Muscle of back (tissue), 13 donors: ENCODE measurements at places on chromosomes 1 and 21. TPM values are rescaled to one million over a fixed set of nuclear protein-coding genes. Genes with fewer than 3 reads are reported as not detected.

DNA sequence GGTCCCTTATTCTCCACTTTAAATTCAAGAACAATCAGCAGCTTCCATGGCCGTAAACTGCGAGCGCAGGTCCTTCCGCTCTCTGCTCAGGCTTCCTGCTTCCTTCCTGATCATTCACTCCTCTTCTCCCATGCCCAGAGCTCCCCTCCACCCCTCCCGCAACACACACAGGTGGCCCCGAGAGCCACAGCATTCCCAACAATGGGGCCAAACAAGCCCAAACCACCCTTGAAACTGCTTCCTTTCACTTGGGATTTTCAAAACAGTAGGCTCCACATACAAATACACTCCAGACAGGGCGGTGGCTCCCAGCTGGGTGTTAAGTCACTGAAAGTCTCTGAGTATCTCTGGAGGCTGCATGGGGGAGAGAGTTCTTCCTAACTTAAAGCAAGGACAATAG, 11.4 kb downstream of the FAM89A start:
- DNase-seq: no peak

GRCh38 chr21:43938751-43939442, 73.2 kb upstream of the TRAPPC10 start:
- peak; percentile 47 for DNase-seq

DNA sequence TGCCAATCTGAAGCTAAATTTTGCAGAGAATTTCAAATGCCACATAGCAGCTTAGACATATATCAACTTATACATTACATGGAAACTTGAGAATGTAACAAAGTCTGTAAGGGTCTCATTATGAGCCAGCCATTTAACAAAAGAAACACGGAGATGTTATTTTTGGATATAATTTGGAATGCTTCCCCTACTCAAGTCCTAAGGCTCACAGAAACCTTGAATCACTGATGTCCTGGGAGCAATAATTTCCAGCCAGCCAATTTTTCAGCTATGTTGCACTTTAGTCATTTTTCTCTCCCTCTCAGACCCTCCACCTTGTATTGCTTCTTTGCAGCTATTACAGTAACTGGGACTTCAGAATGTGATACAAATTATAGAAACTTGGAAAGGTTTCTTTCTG, 56.9 kb downstream of the EIF2B3 start:
- DNase-seq: peak; percentile 59

GRCh38 chr1:92968138-92969032, 7.1 kb upstream of the DIPK1A start:
- no peak for DNase-seq

GRCh38 chr1:153803470-153804056, 28.4 kb downstream of the SLC27A3 start:
- no peak for DNase-seq

GRCh38 chr1:205630241-205630640, 1.6 kb downstream of the ELK4 start:
- DNase-seq: peak; percentile 41

- no peak for DNase-seq
Observed at GRCh38 chr1:38746941-38747600, 112.5 kb downstream of the RRAGC start.

GRCh38 chr1:6889875-6890480, 104.7 kb downstream of the CAMTA1 start:
- peak; percentile 24 for DNase-seq

GRCh38 chr1:206690516-206690915, 5.8 kb downstream of the MAPKAPK2 start:
- no peak for DNase-seq

DNA sequence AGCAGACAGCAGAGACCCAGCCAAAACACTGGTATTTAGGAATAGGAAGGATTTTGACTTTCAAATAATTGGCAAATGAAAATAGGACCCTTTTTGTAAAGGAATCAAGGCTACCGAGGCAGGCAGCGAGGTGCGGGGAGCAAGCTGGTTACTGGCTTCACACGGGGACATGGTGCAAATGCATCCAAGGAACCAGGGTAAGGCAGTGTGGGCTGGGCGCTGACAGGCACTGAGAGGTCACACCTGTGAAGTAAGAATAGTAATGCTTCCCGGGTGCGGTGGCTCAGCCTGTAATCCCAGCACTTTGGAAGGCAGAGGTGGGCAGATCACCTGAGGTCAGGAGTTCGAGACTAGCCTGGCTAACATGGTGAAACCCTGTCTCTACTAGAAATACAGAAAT, 15.5 kb downstream of the CHAF1B start:
- DNase-seq: no peak

DNA sequence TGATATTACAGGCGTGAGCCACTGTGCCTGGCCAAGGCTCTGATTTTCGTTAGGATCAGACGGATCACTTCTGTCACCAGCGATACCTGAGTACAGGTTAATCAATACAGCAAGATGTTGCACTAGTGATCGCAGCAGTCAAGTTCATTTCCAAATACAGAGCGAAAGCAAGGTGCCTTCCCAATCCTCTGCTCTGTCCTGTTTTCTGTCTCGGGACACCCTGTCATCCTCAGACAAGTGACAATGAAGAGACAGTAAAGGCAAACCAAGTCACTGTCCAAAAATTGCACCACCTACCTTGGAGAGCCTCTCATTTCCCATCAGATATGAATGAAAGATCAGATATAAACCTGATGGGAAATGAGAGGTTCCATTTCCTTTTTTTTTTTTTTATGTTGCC, 5.6 kb upstream of the CLDN14 start:
- DNase-seq: no peak

GRCh38 chr21:16377120-16377658, 647.4 kb downstream of the USP25 start:
- no peak for DNase-seq

DNA sequence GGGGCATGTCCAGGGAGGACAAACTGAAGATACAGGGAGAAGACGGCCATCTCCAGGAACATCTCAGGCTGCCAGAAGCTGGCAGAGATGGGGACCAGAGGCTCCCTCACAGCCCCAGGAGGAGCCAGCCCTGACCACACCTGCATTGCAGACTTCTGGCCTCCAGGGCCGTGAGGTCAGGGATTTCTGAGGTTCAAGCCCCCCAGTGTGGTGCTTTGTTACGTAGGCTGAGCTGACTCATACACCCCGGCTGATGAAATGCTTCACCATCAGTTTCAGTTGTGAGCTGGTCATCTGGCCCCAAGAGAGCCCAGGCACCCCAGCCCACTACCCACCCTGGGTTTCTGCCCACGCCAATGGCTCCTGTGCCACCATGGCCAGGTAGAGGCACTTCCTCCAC, 106.4 kb downstream of the SIK1 start:
- DNase-seq: no peak

- DNase-seq: no peak
Observed at GRCh38 chr1:226736908-226737818, 1.9 kb downstream of the ITPKB start.

GRCh38 chr1:109687641-109688499, at the start of gene GSTM1:
GSTM1 (plus strand) TSS chr1:109687817; CDS start chr1:109687874, 57 bp downstream.
- no peak for DNase-seq

GRCh38 chr1:41286486-41286885, 44.4 kb upstream of the SCMH1 start:
- DNase-seq: no peak

- no peak for DNase-seq
Observed at GRCh38 chr1:155970531-155971167, 7.7 kb downstream of the ARHGEF2 start.

- DNase-seq: no peak
Observed at GRCh38 chr1:88802404-88802803, 89.0 kb downstream of the GTF2B start.

GRCh38 chr1:205493241-205494085, 11.0 kb upstream of the CDK18 start:
- DNase-seq: no peak

DNA sequence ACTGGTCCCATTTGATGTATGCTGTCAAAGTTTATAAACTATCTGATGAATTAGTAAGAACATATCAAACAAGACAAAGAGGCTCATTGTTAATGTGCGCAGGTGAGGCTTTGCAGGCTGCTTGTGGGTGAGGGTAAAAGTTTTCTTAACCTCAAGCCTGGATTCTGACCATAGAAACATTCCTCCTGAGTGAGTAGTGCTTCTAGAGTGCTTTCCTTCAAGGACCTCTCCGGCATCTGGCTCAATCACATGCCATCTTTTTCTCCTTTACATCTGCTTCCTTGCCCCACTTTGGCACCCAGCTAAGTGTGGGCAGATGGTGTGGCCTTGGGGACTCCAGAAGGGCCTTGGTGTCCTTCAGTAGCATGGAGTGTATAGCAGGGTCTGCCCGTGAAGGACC, 104.0 kb downstream of the ROR1 start:
- no peak for DNase-seq

DNA sequence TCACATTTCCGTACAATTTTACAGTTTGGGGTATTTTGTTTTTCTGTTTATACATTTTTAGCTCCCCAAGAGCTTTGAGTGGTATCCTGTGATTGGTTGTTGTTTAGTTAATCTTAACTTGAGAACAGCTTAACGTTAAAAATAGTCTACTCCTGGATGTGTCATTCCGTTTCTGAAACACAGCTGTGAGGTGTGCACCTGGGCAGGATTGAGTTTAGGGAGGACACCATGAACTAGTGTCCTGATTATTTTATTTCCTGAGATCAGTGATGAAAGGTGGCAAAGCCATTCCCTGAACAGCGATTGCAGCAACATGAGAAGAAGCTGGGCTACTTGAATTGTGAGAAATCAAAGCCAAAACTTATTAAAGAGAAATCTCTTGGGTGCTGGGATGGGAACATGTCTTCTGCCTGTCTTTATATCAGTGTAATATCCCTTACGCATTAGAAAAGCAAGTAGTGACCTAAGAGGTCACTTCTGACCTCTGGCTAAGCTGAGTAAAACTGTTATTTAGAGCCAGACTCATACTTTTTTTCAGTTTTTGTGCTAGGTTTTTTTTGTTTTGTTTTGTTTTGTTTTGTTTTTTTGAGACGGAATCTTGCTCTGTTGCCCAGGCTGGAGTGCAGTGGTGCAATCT, 43.4 kb downstream of the ZBTB40 start:
- DNase-seq: no peak

DNA sequence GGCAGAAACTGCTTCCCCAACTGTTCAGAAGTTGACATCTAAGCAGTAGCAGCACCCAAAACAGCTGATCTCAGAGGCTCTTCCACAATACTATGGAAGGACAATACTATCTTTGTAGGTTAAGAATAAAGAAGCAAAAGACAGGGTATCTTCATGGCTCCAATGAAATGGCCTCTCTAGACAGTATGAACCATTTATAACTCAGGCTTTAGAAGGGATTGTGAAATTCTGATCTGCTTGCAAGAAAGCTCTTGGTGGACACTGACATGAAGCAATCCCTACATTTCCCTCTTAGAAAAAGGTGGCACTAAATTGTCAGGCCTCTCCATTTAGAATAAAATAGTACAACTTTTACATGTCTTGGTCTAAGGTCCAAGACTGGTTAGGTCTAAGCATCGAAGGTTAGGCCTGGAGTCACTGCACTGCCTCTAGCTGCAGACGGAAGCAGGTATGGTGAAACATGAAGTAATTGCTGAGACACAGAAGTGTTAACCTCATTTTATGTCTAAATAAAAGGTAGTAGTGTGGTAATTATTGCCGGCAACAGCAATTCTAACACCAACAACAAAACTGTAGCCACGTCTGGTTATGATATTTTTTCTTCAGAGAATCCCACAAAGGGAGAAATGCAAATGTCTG, 50.6 kb upstream of the HP1BP3 start:
- DNase-seq: no peak

DNA sequence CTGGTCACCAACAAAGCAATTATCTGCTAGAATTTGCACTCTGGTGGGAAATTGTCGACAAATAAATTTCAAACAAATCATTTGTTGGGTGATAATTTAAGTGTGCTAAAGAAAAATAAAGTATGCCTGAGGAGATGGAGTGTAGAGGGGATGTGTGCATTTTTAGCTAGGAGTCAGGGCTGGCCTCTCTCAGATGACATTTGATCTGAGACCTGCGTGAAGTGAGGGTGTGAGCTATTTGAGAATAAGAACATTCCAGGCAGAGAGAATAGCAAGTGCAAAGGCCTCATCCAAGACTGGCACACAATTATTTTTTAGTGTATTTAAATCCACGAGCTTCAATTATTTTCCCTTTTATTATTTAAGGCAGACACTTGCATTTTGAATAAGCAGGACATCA, 19.7 kb upstream of the S1PR1 start:
- no peak for DNase-seq

- DNase-seq: peak; percentile 10
Observed at GRCh38 chr1:192158181-192158580, at the start of gene RGS18. RGS18 (plus strand) TSS chr1:192158462; CDS start chr1:192158638, 176 bp downstream.

DNA sequence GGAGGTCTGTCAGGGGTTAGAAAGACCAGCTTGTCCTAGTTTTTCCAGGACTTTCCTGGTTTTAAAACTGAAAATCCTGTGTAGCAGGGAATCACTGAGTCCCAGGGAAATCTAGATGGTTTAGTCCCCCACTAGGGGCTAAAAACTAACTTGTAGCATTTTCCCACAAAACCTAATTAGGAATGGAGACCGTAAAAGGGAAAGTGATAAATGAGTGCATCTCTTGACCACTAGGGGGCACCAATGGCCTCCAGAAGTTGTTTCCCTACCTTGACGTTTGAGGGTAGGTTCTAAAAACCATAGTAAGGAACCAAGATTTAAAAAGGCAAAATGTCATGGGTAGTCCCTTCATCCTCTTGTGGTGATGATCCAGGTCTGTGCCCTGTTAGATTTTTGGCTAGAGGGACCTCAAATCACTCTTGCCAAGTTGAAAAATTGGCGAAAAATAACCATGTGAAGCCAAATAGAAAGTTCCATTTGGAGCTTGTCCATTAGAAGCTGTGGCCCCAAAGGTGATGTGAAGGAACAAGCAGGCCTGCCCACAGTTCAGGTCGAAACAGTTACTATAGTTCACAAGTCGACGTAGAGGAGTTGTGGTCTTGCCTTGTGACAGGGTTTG, 24.5 kb downstream of the CLIC6 start:
- peak; percentile 68 for DNase-seq

- DNase-seq: no peak
Observed at GRCh38 chr1:61054601-61054993, 27.8 kb upstream of the NFIA start.

GRCh38 chr1:211468595-211468994, 23.4 kb downstream of the RD3 start:
- peak; percentile 28 for DNase-seq

The ZMYND12 gene
- 0.90 TPM for polyA plus RNA-seq

The TFAP2E gene
- 0.50 TPM for polyA plus RNA-seq

The SHISA4 gene
- 64.1 TPM for polyA plus RNA-seq

The KRTAP12-2 gene
- not detected for polyA plus RNA-seq

The WNT3A gene
- polyA plus RNA-seq: 0.95 TPM

The TMEM222 gene
- polyA plus RNA-seq: 19.3 TPM

The IL22RA1 gene
- polyA plus RNA-seq: 0.04 TPM

The PACC1 gene
- polyA plus RNA-seq: 6.6 TPM

The TXNDC12 gene
- polyA plus RNA-seq: 34.9 TPM

The SLC30A2 gene
- polyA plus RNA-seq: 0.63 TPM

The TARS2 gene
- 15.6 TPM for polyA plus RNA-seq

The PLA2G2C gene
- polyA plus RNA-seq: not detected

The RPRD2 gene
- 27.9 TPM for polyA plus RNA-seq

The CACNA1S gene
- 21.3 TPM for polyA plus RNA-seq

The ATG4C gene
- 12.7 TPM for polyA plus RNA-seq

The SLC16A4 gene
- polyA plus RNA-seq: 10.6 TPM

The ASTN1 gene
- polyA plus RNA-seq: 4.2 TPM

The TEKT2 gene
- polyA plus RNA-seq: 0.41 TPM

The FBXO44 gene
- 5.9 TPM for polyA plus RNA-seq

The TCHH gene
- polyA plus RNA-seq: 0.04 TPM

The PTCH2 gene
- 5.4 TPM for polyA plus RNA-seq

The CFHR2 gene
- polyA plus RNA-seq: not detected

The ZNF691 gene
- polyA plus RNA-seq: 8.9 TPM

The OR2T2 gene
- not detected for polyA plus RNA-seq

The NR0B2 gene
- not detected for polyA plus RNA-seq

The TNN gene
- 6.1 TPM for polyA plus RNA-seq
